Fibroblast of skin of right biceps (primary cell): ENCODE measurements at places on chromosomes 16 and 17.
A peak's percentile ranks its signal among the peaks of the same experiment; 100 is the strongest.

GRCh38 chr17:59427425-59427921 lies 96.0 kb downstream of the YPEL2 start:
- DNase-seq: peak; percentile 81

DNA sequence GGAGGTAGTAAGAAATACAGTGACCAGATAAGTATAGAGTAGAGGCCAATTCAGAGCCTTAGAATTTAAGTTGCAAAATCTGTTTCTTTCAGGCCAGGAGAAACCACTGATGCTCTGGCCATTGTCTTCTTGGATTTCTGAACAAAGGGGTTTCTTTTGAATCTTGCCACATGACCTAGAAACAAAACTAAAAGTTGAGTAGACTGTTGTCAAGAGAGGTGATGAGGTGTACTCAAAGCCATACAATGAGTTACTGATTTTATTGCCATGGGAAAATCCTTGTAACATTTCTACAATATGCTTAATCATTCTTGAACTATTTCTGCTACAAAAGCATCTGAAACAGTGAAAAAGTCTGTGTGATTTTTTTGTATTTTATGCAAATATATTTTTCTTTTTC lies 881.3 kb downstream of the CDH11 start:
- peak; percentile 52 for DNase-seq

- peak; percentile 44 for DNase-seq
Measured at GRCh38 chr17:17682293-17682736, 1.1 kb downstream of the RAI1 start.

GRCh38 chr17:28357061-28357900 lies at the start of gene POLDIP2:
Gene POLDIP2, minus strand, starts transcription at chr17:28357527. Its CDS starts 79 bp downstream, at chr17:28357448.
- DNase-seq: peak; percentile 95
